ENCODE measurements at places on chromosomes 3 and 15.

GRCh38 chr3:105101603-105102002 lies 265.1 kb upstream of the ALCAM start:
- DNase-seq = no peak

- DNase-seq = no peak
These were observed 42.7 kb downstream of the METTL6 start for GRCh38 chr3:15384510-15385237.

GRCh38 chr3:149658744-149659497 lies 1.1 kb upstream of the WWTR1 start:
- DNase-seq = no peak

- no peak for DNase-seq
These were observed 8.1 kb downstream of the SEC13 start for GRCh38 chr3:10312861-10313260.

DNA sequence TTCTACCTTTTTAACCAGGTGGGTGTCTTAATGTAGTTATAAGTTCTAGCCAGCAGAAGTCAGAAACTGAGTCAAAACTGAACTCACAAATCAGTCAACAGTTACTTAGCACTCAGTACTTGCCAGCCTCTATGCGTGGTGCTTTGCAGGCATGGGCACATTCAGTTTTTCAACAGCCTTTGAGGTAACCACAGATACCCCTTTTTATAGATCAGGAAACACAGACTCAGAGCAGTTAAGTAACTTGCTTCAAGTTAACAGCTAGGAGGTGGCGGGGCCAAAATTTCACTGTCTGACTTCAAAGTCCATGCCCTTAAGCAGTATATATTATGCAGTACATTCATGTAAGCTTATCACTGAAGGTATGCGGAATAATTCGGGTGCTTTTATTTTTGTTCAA lies 139.4 kb downstream of the FHIT start:
- no peak for DNase-seq

DNA sequence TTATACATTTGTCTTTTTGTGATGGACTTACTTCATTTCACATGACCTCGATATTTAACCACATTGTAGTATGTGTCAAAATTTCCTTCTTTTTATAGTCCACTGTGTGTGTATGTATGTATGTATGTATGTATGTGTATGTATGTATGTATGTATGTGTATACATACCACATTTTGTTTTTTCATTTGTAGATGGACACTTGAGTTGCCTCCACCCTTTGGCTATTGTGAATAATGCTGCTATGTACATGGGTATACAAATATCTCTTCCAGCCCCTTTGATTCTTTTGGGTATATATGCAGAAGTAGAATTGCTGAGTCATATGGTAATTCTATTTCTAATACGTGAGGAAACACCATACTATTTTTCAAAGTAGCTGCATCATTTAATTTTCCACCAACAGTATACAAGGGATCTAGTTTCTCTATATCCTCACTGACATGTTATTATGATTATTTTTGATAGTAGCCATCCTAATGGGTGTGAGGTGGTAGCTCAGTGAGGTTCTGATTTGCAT lies 228.2 kb downstream of the OPA1 start:
- no peak for DNase-seq

DNA sequence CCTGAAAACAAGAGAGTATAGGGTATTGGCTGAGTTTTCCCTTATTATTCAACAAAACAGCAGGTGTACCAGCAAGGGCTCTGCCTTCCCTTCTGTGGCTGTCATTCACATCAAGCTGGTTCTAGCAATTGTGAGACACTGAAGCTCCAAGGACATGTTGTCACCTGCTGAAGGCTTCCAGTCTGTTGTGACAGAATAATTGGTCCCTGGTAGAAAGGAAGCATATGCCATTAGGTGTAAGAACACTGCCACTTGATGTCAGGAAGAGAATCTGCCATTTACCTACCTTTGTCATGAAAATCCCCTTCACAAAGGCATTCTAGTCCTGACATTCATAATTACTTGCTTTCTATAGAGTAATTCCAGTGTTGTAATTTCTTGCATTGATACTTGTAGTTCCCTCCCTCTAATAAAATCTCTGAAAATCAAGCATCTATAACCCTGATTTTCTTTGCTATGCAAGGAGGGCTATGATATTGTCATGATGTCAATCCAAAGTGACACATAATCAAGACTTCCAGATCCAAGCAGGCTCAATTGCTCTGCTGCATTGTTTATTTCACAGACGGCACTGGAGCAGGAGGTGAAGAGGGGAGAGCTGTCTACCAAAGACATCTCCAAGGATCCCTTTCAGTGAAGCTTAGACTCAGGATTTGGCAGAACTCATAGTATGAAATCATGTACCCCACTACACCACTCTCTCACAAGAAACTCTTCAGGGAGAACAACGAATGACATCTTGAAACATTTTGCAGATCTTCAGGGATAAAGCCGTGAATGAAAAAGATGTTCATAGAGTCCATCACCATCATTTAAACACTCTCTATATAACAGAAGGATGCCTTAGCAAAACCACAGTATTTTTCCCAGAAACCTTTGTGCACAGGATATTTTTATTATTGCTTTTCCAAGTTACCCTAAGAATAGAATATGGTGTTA lies 425.3 kb downstream of the RBMS3 start:
- no peak for DNase-seq

- no peak for DNase-seq
These were observed 33.9 kb upstream of the MBNL1 start for GRCh38 chr3:152234657-152235375.

DNA sequence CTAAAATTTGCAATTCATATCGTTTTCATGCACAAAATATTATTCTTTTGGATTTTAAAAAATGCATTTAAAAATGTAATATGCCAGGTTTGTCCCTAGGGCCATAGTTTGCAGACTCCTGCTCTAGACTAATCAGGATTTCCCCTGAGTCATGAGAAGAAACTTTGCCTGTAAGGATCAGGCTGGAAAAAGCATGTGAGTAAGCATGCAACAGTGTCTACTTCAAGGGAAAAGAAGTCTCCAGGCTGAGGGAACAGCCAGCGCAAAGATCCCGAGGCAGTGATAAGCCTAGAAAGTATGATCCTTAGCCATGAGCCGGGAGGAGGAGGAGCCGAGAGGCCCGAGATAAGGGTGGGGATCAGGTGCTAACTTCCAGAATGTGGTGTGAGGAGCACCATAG lies 382.8 kb upstream of the CFAP20DC start:
- no peak for DNase-seq

DNA sequence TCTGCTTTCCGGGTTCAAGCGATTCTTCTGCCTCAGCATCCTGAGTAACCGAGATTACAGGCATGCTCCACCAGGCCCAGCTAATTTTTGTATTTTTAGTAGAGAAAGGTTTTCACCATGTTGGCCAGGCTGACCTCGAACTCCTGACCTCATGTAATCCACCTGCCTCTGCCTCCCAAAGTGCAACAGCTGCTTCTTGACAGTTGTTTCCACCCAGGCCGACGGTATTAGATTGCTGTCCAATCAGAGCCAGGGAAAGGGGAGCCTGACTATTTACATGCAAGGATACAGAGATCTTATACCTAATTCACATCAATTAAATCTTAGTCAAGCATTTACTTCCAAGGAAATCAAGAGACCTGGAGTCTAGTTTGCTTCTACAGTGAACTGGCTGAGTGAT lies 4.0 kb upstream of the CAPN3 start:
- DNase-seq = no peak

DNA sequence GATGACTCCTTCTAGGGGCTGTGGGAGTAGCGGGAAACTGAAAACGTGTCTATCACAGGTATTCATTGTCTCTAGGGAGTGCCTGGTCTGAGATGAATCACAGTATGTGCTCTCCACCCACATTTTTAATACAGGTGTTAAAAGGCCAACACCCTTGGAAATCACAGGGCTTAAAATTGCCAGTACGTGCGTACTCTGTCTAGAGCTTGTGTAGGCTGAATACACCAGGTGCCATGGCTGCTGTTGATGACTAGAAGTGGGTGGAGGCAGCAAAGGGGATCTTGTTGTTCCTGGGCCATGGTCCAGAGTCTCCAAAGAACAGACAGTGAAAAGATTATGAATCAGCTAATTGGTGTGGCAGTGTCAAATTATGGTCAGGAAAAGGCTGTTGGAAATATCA lies 35.1 kb upstream of the P3H2 start:
- DNase-seq = no peak

DNA sequence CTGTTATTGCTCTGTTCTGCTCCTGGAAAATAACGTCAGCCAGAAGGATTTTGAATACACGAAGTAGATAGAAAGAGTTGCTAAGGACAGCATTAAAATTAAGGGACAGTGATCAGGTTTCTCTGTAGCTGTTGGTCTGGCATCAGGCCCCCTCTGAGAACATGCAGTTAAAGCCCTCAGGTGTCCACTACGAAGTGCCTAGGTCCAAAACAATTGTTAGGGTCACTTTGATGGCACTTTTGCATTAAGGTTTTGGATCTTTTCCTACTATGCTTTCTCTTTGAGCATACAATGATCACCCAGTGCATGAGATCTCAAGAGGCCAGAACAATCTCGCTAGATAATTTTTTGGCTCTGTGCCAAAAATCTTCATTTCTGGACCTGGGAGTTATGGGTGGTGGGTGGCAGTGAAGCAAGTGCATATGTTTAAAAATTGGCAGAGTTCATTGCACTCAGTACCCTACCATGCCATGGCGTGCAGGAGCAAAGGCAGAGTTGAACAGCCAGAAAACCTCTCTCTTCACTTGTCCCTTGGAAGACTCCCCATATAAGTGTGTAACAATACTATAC lies 797.6 kb downstream of the ROBO2 start:
- DNase-seq = no peak

GRCh38 chr3:58470363-58471024 lies 21.4 kb upstream of the KCTD6 start:
- no peak for DNase-seq

GRCh38 chr3:145183261-145183660 lies 977.7 kb downstream of the PLOD2 start:
- no peak for DNase-seq

- no peak for DNase-seq
These were observed 7.2 kb downstream of the FEM1B start for GRCh38 chr15:68284616-68285258.

GRCh38 chr3:29605845-29606244 lies 325.0 kb downstream of the RBMS3 start:
- DNase-seq = no peak

- DNase-seq = no peak
These were observed 38.1 kb downstream of the TCF12 start for GRCh38 chr15:56956538-56956937.

- DNase-seq = no peak
These were observed 48.3 kb downstream of the PRTG start for GRCh38 chr15:55694652-55695150.

GRCh38 chr15:85168642-85169173 lies 187.1 kb downstream of the PDE8A start:
- peak; percentile 38 for DNase-seq

DNA sequence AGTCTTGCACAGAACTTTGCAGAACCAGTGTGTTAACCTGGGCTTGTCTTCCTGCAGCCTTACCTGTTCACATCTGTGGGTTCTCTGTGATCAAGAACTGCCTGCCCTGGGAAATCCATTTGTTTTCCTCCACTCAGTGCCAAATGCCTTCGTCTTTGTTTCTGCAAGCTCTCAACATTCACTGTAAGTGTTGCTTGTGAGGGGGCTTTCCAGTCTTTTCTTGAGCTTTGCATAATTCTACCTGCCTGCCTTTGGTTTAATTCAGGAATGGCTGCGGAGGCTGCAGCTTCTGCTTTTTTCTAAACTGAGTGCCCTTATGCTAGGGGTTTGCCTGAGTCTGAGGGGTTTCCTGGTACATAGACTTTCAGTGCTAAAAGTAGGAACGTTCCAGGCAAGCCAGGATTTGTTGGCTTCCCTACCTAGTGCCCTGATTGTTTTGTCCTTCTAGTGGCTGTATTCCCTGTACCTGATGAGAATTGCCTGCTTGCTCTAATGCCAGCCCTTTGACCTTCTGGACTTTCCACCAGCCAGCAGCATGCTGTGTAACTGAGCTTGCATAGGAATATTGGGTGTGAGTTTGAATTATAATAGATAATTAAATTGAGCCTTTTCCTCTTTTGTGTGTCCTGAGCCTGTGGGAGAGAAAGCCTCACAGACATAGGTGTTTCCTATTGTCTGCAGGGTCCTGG lies 96.6 kb upstream of the CLSTN2 start:
- no peak for DNase-seq

DNA sequence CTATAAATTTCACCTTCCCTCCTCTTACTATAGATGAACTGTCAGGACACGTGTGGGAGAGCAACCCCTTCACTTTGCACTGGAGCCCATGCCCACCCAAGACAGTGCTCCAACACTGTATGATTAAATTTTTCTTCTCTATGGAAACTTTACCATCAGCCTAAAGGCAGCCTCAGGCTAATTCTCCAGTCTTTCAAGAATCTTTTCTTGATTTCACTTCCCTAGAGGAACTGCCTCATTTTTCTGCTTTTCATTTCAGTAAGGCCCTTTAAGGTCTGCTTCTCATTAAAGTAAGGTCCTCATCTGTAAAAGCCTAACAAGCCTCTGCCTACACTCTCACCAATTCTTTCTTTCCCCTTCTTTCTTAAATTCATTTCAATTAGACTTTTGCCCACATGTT lies 137.3 kb downstream of the KCNMB2 start:
- no peak for DNase-seq

- no peak for DNase-seq
These were observed 295.1 kb downstream of the FOXP1 start for GRCh38 chr3:71288269-71288930.

- no peak for DNase-seq
These were observed 343.1 kb downstream of the LPP start for GRCh38 chr3:188497021-188497420.

- DNase-seq = no peak
These were observed 17.0 kb downstream of the FSTL1 start for GRCh38 chr3:120433662-120434331.

DNA sequence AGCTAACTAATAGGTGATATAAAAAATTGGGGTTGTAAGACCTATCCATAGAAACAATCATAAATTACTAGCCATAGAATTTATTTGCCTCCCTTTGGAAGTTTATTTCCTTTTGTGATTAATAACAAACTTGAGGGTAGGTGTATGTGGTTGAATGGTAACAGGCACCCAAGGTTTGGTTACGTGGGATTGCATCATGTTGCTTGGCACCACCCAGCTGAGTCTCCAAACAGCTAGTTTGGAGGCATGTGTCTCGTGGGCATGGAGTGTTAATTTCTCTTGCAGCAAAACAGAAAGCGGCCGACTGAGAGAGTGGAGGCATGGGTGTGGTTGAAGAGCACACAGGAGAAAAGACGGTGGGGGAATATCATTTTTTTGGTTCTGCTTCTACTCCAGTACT lies 441.4 kb downstream of the CNTN4 start:
- no peak for DNase-seq
